ENCODE measurements at places on chromosomes 12 and 14.
A peak's percentile ranks its signal among the peaks of the same experiment; 100 is the strongest.

DNA sequence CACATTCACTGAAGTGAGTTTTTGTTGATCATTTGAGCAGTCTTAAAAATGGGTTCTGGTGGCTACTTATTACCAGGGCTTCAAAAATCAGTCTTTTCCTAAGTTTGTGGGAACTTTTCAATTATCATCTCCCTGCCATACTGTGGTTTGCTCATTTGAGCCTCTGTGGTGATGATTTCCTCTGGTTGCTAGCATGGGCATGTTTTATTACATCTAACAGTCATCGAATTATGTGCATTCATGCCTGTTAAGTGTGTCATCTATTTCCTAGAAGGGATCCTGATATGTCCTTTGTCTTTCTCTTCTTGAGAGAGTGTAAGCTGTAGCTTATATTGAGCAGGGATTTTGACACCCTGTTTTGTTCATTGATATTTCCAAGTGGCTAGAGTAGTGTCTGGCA, 116.8 kb downstream of the WIF1 start:
- no peak for DNase-seq

- no peak for DNase-seq
Measured at GRCh38 chr12:74043343-74043742, 494.3 kb upstream of the ATXN7L3B start.

- DNase-seq, result no peak
Measured at GRCh38 chr14:58430156-58430555, 2.6 kb downstream of the KIAA0586 start.

DNA sequence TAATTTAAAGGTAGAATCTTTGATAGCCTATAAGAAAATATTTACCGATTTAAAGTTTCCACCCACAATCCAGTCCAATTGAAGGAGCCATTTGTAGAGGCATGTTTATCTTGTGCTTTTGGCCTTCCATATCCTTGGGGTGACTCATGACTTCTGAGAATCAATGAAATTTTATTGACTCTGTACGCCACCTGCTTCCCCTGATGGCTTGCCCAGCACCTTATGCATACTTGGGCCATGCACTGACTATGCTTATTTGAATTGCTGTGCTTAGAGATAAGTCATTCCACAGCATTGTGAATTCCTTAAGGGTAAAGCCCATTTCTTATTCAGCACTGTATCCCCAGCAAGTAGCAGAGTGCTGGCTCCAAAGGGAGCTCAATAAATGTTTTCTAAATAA, 954.8 kb upstream of the SEL1L start:
- no peak for DNase-seq

DNA sequence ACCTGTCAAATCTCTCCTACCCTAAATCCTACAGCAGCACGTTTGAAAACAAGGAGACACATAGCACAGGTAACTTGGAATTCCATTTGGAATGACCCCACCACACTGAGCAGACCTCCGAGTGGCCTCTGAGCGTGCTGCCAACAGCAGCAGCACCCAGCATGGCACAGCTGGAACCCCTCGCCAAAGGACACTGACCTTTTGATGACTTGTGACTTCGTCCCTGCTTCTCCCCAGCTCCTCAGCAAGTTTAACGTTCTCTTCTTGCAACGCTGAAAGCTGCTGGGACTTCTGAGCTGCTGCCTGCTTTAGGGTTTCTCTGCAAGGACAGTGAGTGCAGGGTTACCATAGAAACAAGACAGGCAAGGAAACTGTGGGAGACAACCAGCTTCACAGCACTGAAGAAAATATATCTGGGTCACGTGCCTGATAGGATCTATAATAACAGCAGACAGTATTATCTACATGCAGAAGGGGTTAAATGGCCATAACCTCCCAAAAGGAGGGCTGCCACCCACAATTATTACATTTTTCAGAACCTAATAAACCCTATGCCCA, 43.3 kb upstream of the VPS33A start:
- no peak for DNase-seq

DNA sequence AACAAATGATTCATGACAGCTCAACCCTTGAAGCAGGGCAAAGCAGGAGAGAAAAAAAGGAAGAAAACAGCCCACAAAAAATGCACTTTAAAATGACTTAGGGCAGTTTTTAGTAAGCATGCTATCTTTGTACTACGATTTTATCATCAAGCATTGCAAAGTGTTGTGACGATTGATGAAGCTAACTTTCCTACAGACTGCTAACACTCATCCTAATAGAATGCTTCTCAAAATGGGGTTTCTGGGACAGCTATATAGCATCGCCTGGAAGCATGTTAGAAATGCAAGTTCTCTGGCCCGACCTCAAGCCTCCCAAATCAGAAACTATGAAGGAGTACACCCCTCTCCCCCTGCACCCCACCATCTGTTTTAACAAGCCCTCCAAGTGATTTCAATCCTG, 256.4 kb downstream of the SSPN start:
- DNase-seq, result no peak

GRCh38 chr14:90810806-90811205, 5.4 kb downstream of the TTC7B start:
- no peak for DNase-seq

DNA sequence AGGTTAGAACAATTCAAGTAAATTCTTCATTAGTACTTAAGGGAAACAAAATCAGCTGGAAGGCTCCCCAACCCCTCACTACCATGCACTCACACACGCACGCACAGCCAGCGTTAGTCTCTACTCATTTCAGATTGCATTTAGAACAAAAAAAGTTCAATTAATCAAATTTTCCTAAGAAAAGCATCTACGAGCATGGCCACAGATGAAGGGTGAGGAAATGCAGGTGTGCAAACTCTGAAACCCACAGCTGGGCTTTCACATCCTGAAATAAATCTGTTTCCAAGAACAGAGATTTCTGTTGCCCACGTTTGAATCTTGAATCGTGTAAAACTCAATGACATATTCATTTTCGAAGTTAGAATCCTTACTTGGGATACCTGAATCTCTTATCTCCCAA, 62.6 kb downstream of the SEL1L start:
- no peak for DNase-seq

GRCh38 chr12:61365001-61365400, 895.2 kb upstream of the USP15 start:
- no peak for DNase-seq

DNA sequence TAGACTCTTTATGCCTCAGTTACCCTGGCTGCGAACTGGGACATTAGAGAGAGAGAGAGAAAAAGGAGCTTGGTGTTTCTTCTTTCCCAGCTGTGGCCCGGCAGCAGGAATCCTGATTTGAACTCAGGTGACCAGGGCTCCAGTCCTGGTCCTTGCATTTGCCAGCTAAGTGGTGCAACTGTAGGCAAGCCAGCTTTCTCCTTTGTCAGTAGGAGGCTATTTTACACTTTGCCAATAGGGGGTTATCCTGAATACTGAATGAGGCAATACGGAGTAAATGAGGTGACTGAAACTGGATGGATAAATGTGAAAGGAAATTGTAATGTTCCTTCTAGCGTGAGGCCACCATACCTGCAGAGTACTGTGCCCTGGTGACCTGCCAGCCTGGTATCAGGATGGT, 27.8 kb downstream of the KCNA5 start:
- DNase-seq, result no peak

GRCh38 chr14:65574611-65575010, 162.1 kb downstream of the FUT8 start:
- no peak for DNase-seq

GRCh38 chr14:29043737-29044136, 277.1 kb downstream of the FOXG1 start:
- DNase-seq, result no peak

- no peak for DNase-seq
Measured at GRCh38 chr12:56645201-56645716, 525 bp downstream of the ATP5F1B start.

- DNase-seq, result no peak
Measured at GRCh38 chr12:53097564-53098353, at the start of gene IGFBP6. Gene IGFBP6 (plus strand): TSS chr12:53097667. CDS start chr12:53097718, 51 bp downstream.

- no peak for DNase-seq
Measured at GRCh38 chr12:84694116-84694515, 218.5 kb downstream of the SLC6A15 start.

DNA sequence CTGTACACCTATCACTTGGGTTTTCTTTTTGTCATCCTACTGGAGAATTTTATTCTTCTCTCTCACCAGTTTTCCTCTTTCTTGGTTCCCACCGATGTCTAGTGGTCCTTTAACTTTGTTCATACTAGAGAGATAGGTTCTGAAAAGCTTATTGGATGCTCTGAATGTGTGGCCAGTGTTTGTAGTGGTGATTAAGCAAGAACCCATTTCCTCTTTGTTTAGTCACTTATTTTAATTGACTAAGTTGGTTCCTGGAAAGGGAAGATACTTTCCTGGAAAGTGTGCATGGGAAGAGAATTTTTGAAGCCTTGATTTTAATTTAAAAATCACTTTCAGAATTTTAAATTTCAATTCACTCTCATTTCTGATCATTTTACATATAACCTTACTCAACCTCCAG, 127.2 kb downstream of the OTOGL start:
- no peak for DNase-seq

DNA sequence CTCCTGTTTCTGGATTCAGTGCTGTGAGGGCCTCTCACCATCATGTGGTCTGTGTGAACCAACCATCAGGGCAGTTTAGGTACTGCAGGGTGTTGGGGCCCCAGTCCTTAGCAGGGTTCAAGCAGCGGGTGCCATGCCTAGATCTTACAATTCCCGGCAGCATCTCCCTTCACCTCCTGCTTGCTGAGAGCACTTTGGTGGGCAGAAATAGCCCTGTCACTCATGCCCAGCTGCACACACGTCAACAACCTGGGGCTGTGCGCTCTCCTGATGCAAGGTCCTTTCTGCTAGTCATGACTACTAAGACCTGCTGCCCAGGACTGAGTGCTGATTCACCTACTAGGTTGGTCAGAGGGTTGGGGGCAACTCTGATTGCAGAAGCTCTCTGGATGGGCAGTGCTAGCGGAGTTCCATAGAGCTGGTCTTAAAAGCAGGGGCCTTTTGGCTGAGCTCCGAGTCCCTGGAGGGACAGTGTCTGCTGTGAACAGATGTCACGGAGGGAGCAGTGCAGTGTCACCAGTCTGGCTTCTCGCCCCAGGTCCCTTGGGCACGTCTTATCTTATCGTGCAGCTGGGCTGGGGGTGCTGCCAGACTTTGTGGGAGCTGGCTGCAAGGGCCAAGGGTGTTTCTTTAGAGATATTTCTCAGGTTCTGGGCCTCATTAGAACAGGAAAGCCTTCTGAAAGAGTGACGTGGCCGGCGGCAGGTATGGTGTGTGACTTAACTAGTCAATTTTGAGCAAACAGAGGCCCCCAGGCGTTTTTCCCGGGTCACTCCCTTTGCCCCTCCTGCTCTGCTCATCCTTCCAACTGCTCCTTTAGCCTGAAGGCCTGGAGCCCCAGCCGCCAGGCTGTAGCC, 71.8 kb downstream of the NINJ2 start:
- no peak for DNase-seq

DNA sequence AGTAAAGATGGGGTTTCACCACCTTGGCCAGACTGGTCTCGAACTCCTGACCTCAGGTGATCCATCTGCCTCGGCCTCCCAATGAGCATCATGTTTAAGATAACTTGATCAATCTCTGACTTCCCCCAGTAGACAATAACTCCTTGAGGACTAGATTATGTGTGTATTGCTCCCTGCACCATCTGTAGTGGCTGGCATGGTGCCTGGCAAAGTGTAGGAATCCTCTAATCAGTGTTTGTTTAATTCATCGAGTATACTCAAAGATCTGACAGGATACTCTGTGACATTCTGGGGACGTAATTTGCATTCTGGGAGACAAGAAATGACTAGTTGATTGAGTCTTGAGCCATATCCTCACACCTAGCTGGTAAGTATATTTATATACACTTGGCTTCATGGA, 873.5 kb upstream of the TMEM132C start:
- no peak for DNase-seq

DNA sequence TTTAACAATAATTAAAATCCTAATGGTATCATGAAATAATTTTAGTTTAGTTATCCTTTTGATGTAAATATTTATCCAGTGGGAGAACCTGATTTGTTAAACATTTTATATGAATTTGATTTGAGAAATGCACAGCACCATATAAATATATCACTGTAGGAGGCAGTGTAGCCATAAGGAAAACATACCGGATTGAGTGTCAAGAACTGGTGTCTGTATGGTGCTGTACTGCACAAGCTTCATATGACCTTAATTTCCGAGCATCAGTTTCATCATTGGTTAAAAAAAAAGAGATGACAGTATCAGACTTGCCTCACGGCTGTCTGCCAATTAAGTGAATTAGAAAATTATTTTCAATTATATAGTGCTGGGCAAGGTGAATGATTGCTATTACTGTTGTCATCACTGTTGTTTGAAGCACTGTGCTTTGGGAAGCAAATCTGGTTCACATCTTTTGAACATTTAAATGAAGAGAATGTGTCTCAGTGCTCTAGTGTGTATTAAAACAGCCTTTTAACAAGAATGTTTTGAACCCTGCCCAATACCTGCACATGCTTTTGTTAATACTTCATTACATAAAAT, 72.1 kb downstream of the TMTC2 start:
- DNase-seq, result no peak

- no peak for DNase-seq
Measured at GRCh38 chr14:60163693-60164092, 1.5 kb downstream of the DHRS7 start.

GRCh38 chr12:273382-273781, 10.7 kb upstream of the SLC6A13 start:
- no peak for DNase-seq

DNA sequence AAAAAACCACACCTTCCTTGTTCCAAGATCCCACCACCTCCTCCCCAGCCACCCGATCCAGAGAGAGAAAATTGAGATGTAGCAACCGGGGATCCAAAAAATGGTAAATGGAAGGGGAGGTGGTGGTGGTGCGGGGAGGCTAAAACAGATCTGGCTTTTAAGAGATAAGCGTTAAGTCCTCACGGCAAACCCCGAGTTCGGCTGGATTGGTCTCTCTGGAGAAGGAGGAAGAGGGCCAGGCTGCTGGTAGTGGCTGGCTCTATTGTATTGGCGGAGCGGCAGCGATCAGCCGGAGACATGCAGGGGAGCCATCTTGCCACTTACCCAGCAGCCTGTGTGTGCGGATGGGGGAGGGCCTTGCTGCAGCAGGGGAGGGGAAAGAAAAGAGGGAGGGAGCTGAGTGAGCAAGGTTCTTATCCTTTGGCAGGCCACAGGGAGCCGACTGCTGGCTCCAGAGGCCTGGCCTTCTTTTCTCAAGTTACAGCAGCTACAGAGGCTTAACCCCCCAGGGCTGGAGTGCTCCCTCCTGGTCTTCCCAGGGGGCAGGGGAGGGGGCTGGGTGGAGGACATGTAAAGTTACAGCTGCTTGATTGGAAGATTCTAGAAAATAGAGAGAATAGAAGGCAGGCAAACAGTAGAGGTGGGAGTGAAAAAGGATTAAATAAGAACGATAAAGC, 14.1 kb upstream of the CDH24 start:
- DNase-seq, result peak; percentile 38
